Thoracic aorta endothelial cell (primary cell): ENCODE measurements at places on chromosomes 5 and 9. TPM values are rescaled to one million over a fixed set of nuclear protein-coding genes. Genes with fewer than 3 reads are reported as not detected.

The SLC46A2 gene
- total RNA-seq = not detected in 2 replicates

The IL5 gene
- total RNA-seq = not detected in 2 replicates

The SPATA31D4 gene
- total RNA-seq = not detected in 2 replicates

The SH3GL2 gene
- 0.13 and 0.14 TPM in 2 replicates for total RNA-seq

The TPPP gene
- under 0.01 and 0.36 TPM in 2 replicates for total RNA-seq

The MARVELD2 gene
- total RNA-seq = 4.9 and 8.9 TPM in 2 replicates

The NR2F1-AS1 gene
- total RNA-seq = 19.1 and 21.5 TPM in 2 replicates

The NTNG2 gene
- total RNA-seq = 0.07 and 0.13 TPM in 2 replicates

The UNC5A gene
- total RNA-seq = 0.22 and 0.66 TPM in 2 replicates

The NR5A1 gene
- total RNA-seq = not detected in 2 replicates

The LIX1 gene
- total RNA-seq = not detected in 2 replicates

The BSPRY gene
- total RNA-seq = not detected in 2 replicates

The PHF24 gene
- total RNA-seq = not detected in 2 replicates

The SPINK4 gene
- not detected in 2 replicates for total RNA-seq

The IFNA2 gene
- not detected in 2 replicates for total RNA-seq

The GRM6 gene
- total RNA-seq = not detected in 2 replicates

The GFRA3 gene
- not detected in 2 replicates for total RNA-seq

The FOXI1 gene
- total RNA-seq = not detected in 2 replicates

The SHOC1 gene
- total RNA-seq = not detected in 2 replicates

The SLIT3 gene
- 0.13 and 1.0 TPM in 2 replicates for total RNA-seq

The OLFML2A gene
- 0.07 TPM in 1 of 2 replicates, not detected in the other for total RNA-seq

The PAPPA gene
- under 0.01 and 0.13 TPM in 2 replicates for total RNA-seq

The RAD23B gene
- total RNA-seq = 132 and 154 TPM in 2 replicates

The BHMT gene
- not detected in 2 replicates for total RNA-seq

The FCN1 gene
- total RNA-seq = not detected in 2 replicates

The SRP19 gene
- 78.3 and 97.2 TPM in 2 replicates for total RNA-seq

The ADAMTS13 gene
- 0.53 and 0.57 TPM in 2 replicates for total RNA-seq

The SLCO6A1 gene
- total RNA-seq = not detected in 2 replicates

The ZNF366 gene
- 0.53 and 2.0 TPM in 2 replicates for total RNA-seq

The ORM1 gene
- total RNA-seq = not detected in 2 replicates

The IFNK gene
- total RNA-seq = not detected in 2 replicates

The SUSD1 gene
- 30.6 and 35.0 TPM in 2 replicates for total RNA-seq

The BTNL8 gene
- total RNA-seq = not detected in 2 replicates

The GGTA1 gene
- 0.27 and 0.29 TPM in 2 replicates for total RNA-seq

The LOX gene
- 59.9 and 62.9 TPM in 2 replicates for total RNA-seq

The SLC27A4 gene
- 29.3 and 33.7 TPM in 2 replicates for total RNA-seq

The UBLCP1 gene
- total RNA-seq = 34.7 and 43.0 TPM in 2 replicates

The CCNI2 gene
- 0.22 TPM in 1 of 2 replicates, not detected in the other for total RNA-seq

The PPP3R2 gene
- not detected in 2 replicates for total RNA-seq

The PCDHB2 gene
- total RNA-seq = 0.66 and 0.72 TPM in 2 replicates

The FAM114A2 gene
- 37.6 and 43.0 TPM in 2 replicates for total RNA-seq

The DND1 gene
- total RNA-seq = 0.43 and 0.53 TPM in 2 replicates

The FAM219A gene
- total RNA-seq = 18.8 and 25.6 TPM in 2 replicates

The ELAVL2 gene
- total RNA-seq = 0.13 and 2.2 TPM in 2 replicates

The MRRF gene
- 54.3 and 58.4 TPM in 2 replicates for total RNA-seq

The SLC25A48 gene
- not detected in 2 replicates for total RNA-seq
